ENCODE measurements at places on chromosomes 7 and 10.

DNA sequence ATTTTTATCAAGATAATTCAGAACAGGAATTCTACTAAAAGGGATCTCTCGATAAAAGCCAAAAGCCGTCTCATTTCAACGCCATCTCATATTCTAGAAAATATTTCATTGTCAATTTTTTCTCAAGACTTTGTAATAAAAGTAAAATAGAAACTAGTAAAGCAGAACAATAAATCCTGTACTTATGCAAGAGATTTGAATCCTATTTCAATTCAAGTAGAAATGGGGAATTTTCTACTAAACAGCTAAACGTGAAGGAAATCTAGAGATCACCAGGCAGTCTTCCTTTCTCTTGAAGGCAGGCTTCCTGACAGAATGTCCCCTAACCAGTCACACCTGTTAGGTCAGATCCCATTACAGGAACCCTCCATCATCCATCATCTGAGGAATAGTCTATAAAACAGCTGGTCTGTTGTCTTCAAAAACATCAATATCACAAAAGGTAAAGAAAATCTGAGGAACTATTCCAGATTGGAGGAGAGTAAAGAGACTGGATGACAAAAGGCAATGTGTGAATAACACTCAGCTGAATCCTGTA, 23.7 kb downstream of the USP6NL start:
- DNase-seq = no peak

DNA sequence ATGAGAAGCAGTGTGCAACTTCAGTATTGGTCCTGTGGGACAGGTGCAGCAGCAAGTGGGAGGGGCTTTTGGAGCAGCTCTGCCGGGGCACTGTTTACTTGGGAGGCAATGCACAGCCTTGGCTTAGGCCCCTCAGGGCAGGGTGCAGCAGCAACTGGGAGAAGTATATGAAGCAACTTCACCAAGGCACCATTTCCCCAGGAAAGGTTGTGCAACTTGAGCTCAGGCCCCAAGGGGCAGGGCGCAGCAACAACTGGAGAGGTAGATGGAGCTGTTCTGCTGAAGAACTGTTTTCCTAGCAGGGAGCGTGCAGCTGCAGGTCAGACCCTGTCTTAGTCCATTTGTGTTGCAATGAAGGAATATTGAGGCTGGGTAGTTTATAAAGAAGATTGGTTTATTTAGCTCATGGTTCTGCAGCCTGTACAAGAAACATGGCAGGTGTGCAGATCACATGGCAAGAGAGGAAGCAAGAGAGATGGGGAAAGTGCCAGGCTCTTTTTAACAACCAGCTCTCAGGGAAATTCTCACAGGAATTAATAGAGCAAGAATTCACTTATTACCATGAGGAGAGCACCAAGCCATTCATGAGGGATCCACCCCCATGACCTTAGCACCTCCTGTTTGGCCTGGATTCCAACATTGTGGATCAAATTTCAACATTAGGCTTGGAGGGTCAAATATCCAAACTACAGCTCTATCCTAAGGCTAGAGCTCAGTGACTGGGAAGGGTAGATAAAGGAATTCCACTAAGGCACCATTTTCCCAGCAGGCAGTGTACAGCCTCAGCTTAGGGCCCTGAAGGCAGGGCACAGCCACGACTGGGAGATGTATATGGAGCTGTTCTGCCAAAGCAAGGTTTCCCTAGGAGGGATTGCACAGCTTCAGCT, 10.9 kb downstream of the GPR141 start:
- DNase-seq = no peak

DNA sequence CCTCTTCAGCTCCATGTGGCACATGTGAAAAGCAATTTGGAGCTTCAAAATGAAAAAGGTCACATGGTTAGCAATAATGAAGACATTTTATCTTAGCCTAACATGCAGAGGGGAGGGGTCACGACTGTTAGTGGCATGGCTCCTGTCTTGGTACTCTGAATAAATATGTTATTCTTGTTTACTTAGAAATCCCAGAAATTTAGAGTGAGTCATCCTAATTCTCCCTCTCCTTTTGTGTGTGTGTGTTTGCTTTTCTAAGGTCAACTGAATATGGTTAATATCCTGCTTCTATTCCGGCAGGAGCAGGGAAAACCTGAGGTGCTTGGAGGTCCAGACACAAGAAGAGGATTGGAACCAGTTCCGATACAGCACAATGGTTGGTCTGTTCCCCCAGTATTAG, 17.6 kb downstream of the BCCIP start:
- no peak for DNase-seq

DNA sequence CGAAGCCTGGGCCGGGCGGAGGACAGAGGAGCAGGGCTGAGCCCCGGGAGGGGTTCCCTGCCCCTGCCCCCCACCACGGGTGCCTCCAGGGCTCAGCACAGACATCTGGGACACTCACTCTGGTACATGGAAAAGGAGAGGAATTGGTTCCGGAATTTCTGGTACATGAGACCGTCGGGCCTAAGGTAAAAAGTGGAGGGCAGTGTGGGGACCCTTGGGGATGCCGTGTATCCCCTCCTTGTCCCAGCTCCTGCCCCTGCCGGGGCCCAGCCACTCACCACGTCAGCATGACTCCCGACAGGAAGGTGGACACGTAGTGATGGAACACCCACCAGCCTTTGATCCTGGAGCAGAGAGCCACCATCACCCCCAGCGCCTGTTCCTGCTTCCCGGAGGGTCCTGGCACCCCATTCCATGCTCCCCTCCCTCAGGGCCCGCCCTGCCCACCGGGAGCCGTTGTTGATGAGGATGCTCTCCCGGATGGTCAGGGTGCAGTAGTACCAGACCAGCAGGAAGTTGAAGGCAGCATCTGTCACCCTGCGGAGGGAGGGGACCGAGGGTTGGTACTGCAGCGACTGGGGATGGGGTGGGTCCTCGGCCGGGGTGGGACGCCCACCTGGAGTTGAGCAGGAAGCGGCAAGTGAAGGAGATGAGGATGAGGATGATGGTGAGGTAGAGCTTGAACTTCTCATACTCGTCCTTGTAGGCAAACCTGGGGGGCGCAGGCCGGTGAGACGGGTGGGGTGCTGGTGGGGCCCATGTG, 6.4 kb downstream of the TMEM120A start:
- DNase-seq = no peak

DNA sequence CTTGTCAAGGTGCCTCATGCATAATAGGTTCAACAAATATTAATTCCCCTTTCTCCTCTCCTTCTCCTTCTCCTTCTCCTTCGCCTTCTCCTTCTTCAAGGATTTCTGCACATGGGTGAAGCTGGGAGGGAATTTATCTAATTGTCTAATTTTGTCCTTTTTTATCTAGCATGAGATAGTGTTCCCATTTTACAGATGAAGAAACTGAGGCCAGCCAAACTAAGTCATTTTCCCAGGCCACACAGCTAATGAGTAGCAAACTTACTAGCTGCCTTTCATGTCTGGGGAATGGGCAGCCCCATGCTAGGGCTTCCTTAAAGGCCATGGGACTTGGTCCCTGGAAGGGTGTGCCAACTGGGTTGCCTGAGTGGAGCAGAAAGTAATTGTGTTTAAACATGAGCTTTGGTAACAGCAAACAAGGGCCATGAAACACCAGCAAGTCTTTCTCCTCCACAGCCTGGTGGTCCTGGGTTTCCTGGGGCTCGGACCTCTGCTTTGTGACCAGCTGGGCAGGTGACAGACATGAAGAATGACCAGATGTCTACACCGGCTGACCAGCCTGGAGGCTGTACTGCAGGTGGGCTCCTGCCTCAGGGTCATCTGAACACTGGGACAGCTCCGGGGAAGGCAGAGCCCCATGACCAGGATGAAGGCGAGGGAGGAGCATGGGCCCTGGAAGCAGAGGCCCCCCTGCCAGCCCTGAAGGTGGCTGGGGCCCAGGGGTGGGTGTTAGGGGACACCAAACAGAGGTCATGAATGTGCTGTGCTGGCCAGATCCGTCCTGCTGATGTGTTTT, 138.0 kb downstream of the PTPN20 start:
- DNase-seq = no peak

DNA sequence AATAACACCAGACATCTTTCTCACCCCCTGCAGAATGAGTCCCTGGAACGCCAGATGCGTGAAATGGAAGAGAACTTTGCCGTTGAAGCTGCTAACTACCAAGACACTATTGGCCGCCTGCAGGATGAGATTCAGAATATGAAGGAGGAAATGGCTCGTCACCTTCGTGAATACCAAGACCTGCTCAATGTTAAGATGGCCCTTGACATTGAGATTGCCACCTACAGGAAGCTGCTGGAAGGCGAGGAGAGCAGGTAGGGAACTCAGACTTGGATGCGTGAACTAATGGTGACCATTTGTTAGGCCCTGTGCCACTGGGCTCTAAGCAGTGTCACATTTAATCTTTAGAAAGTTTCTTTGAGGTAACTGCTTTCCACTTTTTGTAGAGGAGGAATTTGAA, 7.1 kb downstream of the VIM start:
- DNase-seq = no peak

DNA sequence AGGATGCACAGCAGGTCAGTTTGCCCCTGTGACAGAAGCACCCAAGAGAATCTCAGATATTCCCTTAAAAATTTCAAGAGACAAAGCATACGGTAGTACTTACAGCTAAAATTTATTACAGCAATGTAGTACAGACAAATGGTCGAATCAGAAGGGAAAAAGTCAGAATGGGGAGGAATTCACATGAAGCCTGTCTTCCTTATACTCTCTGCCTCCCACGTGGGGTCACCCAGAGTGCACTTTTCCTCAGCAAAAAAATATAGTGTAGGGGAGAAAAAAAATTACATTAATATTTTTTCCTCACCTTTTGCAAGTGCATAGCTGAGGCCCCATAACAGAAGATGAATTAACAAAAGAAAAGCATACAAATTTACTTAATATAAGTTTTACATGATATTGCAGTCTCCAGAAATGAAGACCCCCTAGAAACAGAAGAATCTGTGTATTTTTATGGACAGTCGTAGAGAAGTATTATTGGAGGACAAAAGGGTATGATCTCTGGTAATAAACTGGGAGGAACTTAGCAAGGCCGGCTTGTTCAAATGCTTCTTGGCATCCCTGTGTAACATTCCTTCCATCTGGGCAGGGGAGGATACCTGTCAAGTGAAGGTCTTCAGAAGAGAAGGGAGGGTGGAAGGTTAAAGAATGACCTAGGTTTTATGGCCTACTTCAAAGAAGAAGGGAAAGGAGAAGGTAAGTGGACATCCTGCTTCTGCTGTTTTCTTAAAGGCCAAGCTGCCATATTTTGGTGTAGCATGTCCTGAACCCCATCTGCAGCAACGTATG, 270.6 kb upstream of the MAGI2 start:
- no peak for DNase-seq

GRCh38 chr7:105713488-105714465, 132.5 kb upstream of the EFCAB10 start:
- DNase-seq = no peak

GRCh38 chr10:96414303-96414702, 55.5 kb upstream of the OPALIN start:
- DNase-seq = no peak

DNA sequence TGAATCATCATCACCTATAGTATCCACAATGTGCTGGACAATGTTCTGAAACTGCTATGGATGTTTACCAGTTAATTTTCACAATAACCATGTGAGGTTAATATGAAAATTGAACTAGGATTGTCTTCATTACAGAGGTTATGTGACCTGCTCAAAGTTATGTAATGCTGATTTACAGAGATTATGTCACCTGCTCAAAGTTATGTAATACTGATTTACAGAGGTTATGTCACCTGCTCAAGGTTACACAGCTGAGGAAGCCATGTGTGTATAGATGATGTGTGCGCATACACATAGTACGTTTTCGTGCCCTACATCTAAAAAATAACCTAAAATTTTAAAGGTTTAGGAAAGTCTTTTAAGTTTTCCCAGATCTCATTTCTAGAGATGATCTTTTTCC, 298.0 kb downstream of the CDK14 start:
- DNase-seq = no peak

DNA sequence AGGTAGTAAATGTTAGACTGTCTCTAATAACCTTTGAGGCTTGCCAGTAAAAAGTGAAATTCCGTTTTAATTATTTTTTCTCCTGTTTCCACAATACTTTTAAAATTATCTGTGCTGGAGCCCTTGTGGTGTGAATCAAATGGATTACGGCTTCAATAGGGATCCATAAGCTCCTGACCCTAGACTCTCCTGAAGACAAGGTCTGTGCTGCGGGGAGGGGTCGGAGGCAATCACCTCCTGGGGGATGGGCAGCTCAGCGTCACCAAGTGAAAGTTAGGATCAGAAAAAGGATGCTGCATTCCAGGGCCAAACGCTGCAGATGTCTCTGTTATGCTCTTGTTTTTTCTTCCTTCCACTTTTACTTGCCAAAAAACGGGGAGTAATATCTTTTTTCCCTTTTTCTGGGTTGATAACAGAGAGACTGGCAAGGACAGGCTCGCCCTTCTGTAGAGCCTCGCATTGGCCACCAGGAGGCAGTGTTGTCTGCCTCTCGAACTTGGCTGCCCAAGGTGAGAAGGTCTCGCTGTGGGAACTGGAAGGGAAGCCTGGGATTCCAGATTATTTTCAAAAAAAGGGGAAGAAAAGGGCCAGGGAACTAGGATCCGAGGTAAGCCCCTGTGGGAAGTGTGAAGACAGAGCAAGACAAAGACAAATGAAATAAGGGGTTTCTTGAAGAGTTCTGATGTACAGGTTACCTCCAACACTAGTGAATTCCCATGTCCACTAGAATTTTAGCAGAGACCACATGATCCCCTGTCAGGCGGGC, 621.9 kb downstream of the ACTR3B start:
- DNase-seq = no peak

GRCh38 chr10:126908225-126908624, 3.0 kb downstream of the DOCK1 start:
- DNase-seq = no peak

DNA sequence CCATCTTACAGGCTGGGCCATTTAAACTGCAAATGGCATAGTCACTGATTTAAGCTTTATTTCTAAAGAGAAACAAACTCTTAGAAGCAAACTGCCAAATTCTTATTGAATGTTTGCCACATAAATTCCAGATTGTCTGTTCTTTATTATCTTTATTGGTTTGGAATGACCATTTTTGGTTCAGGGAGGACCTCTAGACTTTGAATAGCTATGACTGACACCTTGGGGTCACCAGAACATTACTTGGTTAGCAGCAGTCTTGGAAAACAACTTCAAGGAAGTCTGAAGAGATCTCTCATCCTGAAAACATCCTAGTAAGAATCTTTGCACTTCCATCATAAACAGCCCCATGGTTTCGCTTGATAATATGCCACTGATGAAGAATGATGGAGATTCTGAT, 197.1 kb downstream of the SUGCT start:
- no peak for DNase-seq

- DNase-seq = no peak
Observed at GRCh38 chr10:24382596-24382978, 173.6 kb downstream of the KIAA1217 start.

DNA sequence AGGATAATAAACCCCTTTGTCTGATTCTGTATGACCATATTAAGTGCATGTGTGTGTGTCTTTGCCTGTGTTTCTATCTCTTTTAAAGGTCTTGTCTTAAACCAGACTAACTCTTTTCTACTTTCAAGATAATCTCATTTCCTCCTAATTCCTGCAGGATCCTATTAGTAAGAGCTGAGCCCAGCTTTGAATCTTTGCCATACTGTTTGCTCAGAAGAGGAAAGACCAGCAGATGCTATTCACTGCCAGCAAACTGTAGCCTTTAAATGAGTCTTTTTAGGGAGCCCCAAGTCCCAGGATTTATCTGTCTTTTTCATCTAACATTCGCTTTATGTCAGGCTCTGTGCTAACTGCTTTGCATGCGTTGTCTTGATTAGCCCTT, 2.9 kb downstream of the GPR158 start:
- no peak for DNase-seq

GRCh38 chr10:94626476-94626875, 57.1 kb upstream of the CYP2C18 start:
- no peak for DNase-seq

GRCh38 chr7:126411032-126411820, 841.5 kb downstream of the GRM8 start:
- no peak for DNase-seq

Measured in stimulated activated naive B cell treated with anti-CD40 and anti-IgM and Interleukin-4, amounts not matched to agents 10 μg/mL and 1 μg/mL and 100 μg/mL, for 72 hours (primary cell).